NCI-H1105 treated with DMSO at 0.1 percent for 48 hours (cell line): ENCODE measurements at places on chromosomes 2 and 18.
A peak's percentile ranks its signal among the peaks of the same experiment; 100 is the strongest.

GRCh38 chr2:84849271-84849952, 31.5 kb downstream of the TRABD2A start:
- no peak for DNase-seq

DNA sequence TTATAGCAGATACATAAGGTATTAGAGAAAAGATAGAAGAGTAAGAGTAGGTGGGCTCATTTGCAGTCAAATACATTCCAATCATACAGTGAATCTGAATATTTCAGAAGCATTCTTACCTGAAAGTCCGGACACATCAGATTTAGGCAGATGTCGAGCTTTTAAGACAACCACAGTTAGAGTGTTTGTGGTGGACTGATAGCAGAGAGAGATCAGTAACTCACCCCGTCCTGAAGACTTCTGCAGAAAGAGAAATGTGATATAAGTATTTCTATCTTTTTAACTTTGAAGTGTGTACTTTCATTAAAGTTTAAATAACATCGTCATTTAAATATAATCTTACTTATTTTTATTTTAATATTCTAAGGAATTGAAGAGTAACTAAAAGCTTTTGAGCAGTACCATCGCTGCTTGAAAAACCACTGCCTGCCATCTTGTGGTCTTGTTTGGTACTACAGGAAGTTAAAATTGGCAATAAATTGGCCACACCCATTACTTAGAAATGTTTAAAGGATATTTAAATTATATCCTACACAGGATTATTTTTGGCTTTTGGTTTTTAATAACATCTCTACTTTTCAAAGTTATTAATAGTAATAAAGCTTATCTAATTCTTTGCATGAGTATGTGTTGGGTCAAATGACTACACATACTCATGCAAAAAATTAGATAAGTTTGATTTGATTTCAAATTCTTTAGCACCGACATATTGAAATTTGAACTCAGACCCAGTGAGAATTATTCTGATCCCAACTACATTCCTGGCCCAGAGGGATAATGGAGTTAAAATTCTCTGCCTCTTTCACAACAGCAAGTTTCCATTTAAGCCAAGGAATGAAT, 5.5 kb downstream of the SYT4 start:
- DNase-seq: peak; percentile 39

DNA sequence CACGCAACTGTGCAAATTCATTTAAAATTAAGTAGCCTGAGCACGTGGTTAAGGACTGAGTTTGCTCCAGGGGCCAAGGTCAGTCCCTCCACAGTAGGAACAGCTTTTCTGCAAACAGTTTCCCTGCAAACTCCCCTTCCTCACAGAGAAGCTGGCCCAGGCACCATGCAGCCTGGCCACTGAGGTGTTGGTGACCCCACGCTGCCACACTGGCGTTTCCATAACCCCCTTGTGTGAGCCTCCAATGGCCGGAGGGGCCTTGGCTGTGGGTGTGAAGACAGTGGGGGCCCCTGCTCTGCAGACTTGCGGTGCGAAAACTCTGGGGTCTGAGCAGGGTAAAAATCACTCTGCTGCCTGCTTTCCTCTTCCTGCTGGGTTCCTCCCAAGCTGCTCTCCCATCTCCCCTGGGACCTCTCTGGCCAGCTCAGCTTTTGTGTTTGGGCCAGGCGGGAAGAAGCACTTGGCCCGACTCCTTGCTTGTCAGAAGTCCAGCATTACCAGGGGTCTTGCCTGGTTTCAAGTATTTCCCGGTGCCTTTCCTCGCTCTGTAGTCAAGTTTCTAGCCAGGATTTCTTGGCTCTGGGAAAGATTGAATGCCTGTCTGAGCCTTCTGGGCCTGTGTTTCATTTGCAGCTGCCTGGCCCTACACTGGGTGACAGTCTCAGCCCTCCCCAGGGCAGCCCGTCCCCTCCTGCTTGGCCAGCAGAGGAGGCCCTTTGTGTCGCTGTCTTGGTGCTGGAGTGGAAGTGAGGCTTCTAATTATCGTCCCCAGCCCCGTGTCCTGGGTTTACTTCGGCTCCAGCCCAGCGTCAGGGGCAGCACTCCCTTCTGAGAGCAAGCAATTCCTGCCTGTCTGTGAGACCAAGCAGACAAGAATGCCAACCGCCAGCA, 131.4 kb upstream of the SLC1A4 start:
- DNase-seq: no peak

DNA sequence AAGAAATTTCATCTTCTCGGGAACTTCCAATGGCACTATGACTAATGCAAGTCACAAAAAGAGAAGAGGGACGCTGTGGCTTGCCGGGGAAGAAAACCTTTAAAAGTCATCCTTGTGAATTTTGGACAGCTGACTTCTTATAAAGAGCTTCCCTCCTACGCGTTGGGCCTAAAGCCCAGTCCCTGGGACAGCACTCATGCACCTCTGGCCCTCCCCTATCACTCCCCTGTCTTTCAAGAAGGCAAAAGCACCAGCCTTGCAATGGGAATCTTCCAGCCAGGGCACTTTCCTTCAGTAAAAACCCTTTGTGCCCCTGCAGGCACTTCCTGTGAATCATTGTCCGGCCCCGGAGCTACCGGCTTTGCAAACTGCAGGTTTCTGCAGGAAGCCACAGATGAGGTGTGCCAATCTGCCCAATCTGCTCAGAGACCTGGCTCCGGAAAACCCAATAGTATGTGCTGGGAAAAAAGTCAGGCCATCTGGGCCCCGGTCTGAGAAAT, 7.1 kb downstream of the MREG start:
- no peak for DNase-seq

- no peak for DNase-seq
Observed at GRCh38 chr18:9429662-9429993, 45.7 kb upstream of the RALBP1 start.

GRCh38 chr18:62610351-62610700, 87.5 kb downstream of the ZCCHC2 start:
- no peak for DNase-seq

DNA sequence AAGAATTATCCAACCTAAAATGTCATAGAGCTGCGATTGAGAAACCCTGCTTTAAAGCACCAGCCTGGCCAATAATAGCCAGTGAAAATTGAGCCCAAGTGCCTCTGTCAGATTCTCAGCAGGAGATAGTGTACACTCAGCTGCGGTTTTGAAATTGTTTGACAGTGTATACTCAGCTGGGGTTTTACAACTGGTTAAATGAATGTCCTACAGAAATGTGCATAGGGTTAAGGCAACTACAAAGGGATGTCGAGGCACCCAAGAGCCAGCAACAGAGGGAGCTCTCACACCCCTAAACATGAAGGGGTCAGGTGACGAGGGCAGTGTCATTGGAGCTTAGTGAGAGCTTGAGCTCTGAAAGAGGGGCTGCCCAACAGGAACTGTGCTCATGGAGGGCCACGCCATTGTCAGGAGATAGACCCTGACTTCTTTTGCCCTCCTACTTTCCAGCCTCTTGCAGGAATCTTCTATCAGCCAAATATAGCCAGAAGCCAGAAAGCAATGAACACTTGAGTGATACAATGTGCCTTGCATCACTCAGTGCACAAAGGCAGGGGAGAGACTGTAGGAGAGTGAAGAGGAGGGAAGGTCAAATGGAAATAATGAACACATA, 15.1 kb downstream of the ACTG2 start:
- DNase-seq: peak; percentile 22

GRCh38 chr2:185738679-185739472, at the start of gene FSIP2:
FSIP2 (plus strand) TSS chr2:185738804; CDS start chr2:185738895, 91 bp downstream.
- DNase-seq: no peak

- DNase-seq: peak; percentile 77
Observed at GRCh38 chr18:33116376-33116775, 324.1 kb downstream of the CCDC178 start.

- no peak for DNase-seq
Observed at GRCh38 chr2:204340511-204340910, 204.8 kb upstream of the PARD3B start.

GRCh38 chr2:151217343-151217742, 44.3 kb downstream of the RBM43 start:
- DNase-seq: no peak

DNA sequence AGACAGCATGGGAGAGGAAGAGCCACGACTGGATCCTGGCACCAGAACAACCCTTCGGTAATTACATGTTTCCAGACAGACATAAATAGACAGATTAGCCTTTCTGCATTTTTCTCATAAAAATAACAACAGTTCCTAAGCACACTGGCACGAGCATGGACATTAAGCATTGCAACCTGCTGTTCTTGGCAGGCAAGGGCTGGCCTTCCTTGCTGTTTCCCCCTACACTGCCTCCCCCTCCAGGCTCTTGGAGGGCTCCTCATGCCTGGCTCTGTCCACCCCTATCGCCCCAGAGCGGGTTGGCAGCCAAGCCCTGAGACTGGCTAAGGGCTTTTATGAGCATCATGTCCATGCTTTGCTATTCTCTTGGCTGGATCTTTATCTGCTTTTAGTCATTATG, 89.6 kb downstream of the TTC32 start:
- no peak for DNase-seq

GRCh38 chr18:58095655-58096054, 51.6 kb downstream of the NEDD4L start:
- DNase-seq: no peak

GRCh38 chr2:186726938-186727337, 33.1 kb downstream of the FAM171B start:
- no peak for DNase-seq

DNA sequence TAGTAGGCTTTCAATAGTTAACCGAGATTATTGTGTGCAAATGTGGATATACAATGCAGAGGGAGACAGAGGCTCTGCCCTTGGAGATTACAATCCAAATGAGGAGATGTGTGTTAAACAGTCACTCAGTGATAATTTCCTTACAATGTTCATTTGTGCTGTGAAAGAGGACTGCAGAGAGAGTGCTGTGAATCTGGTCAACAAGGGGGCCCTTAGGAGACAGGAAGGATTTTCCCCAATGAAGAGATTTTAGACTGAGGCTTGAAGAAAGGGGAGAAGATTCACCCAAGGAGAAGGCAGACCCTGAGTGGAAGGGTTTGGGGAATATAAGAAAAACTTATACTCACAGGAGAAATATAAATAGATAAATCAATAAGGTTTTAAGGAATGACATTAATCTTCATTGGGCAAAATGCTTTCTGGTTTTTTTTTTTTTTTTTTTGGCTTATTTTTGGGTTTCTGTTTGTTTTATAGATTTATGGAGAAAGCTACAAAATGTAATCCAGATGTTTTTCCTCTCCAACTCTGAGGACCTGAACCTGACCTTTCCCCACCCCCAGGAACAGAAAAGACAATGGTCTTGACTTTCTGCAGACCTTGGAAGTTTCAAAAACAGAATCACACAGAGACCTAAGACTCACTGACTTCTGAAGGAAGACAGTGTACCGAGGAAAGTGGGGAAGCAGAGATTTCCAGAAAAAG, 151.3 kb upstream of the SERPINE2 start:
- no peak for DNase-seq

DNA sequence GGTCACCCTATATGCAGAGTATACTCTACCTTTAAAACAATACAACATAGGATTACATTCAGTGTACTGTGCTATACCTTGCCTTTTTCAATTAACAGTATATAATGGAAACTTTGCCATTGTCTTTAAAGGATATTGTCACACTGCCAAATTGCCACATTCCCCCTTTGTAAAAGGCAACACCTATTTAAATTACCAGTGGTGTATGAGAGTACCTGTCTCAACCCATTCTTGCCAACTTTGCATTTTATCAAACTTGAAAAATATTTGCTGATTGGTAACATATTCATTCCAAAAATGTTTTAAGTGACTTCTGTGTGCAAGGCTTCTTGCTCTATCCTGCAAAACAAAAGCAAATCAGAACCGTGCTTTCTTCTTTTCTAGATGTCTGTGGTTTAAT, 92.9 kb downstream of the FMNL2 start:
- DNase-seq: no peak

- peak; percentile 46 for DNase-seq
Observed at GRCh38 chr2:219149667-219150066, 10.9 kb downstream of the NHEJ1 start.

GRCh38 chr2:7906431-7906830, 775.4 kb upstream of the ID2 start:
- peak; percentile 72 for DNase-seq

DNA sequence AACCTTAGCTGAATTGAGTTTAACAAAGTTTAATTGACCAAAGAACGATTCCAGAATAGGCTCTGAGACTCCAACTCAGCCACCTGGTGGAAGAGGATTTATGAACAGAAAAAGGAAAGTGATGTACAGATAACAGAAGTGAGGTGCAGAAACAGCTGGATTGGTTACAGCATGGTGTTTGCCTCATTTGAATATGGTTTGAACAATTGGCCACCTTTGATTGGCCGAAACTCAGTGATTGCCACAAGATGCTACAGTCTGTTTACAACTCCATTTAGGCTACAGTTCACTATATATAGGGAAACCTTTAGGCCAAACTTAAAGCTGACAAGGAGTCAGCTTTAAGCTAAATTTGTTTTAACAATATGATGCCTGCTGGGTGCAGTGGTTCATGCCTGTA, 28.1 kb upstream of the SLC35G4 start:
- no peak for DNase-seq

GRCh38 chr2:180728928-180729559, 251.4 kb upstream of the UBE2E3 start:
- DNase-seq: no peak

- no peak for DNase-seq
Observed at GRCh38 chr2:202221873-202222272, 16.5 kb downstream of the SUMO1 start.

- peak; percentile 5 for DNase-seq
Observed at GRCh38 chr2:203909261-203909967, 27.1 kb upstream of the ICOS start.

GRCh38 chr18:44609181-44609941, 71.3 kb upstream of the SETBP1 start:
- DNase-seq: no peak

- DNase-seq: no peak
Observed at GRCh38 chr2:164913640-164914350, 41.5 kb downstream of the SLC38A11 start.

DNA sequence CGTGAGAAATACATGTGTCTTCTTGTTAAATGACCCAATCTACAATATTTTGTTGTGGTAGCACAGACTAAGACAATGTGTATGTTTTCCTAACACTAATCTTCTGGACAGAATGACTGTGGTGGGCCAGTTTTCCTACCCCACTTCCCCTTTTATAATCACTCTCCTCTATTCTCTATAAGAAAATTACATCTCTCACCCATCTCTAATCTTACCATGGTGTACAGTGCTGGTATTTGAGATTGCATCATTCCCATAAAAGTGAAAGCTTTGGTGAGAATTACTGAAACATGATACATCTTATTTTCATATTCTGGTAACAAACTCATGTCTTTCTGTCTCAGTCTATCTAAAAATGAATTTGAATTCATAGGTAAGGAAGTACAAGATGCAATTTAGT, 40.5 kb downstream of the CAVIN2 start:
- DNase-seq: no peak

- DNase-seq: no peak
Observed at GRCh38 chr2:233369897-233370685, 15.8 kb downstream of the DGKD start.

DNA sequence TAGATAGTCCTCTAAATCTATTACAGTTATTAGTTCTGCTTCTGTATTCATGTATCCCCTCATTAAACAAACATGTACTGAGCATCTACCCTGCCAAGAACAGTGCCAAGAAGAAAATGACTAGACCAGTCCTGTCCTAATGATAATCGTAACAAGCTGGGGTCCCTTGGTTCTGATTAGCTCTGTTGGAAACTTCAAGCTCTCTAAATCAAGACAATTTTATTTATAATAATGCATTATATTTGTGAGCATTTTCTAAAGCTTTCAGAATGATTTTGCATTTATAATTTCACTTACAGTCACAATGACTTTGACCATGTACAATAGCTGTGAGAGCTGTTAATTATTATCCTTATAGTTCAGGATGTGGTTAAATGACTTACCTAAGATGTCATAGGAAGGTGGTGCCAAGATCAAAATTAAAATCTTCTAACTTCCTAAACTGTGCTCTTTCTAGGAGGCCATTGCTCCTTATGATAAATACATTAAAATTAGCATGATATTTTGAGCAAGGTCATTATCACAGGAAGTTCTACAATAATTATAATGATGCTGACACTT, 336.5 kb upstream of the SLC39A10 start:
- DNase-seq: no peak
